ENCODE measurements at places on chromosomes 5 and 9. TPM values are rescaled to one million over a fixed set of nuclear protein-coding genes. Genes with fewer than 3 reads are reported as not detected.

- DNase-seq = no peak
These were observed 357.8 kb downstream of the TMEM167A start for GRCh38 chr5:82719368-82719767.

DNA sequence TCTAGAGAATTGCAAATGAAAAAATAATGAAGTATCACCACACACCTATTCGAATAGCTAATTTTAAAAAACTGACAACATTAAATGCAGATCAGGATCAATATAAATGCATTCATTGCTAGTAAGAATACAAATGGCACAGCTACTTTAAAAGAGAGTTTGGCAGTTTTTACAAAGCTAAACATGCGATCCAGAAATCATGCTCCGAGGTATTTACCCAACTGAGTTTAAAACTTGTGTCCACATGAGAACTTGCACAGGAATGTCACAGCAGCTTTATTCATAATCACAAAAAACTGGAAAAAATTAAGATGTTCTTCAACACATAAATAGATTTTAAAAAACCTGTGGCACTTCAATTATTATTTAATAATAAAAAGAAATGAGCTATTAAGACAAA, 345.5 kb upstream of the TRPC7 start:
- DNase-seq = no peak

DNA sequence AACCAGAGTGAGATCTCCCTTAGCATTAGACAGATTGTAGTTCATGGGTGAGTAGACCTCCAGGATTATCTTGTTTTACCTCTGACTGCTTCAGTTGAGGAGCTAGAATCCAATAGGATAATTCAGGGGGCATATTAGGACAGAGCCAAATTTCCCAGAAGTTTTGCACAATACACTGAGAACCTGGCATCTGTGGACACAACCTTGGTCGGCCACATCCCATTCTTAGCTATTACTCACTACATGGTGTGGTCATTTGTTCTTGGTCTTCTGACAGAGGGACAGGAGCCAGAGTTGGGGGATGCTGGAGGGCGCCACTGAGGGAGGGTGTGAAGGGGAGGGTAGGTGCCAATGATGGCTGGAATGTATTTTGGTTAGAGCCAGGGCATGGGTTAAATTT, 66.6 kb downstream of the NPR3 start:
- no peak for DNase-seq

DNA sequence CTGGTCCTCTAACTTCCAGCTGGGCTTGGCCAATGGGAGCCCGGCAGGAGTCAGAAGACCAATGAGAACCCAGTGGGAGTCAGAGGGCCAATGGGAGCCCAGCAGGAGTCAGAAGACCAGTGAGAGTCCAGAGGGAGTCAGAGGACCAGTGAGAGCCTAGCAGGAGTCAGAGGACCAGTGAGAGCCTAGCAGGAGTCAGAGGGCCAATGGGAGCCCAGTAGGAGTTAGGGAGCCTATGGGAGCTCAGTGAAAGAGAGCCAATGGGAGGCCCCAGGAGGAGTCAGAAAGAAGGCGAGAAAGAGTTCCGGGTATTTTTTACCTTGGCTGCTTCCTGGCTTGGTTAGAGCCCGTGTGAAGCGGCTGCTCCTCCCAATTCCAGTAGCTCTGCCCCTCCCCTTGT, 191.0 kb downstream of the GABBR2 start:
- no peak for DNase-seq

DNA sequence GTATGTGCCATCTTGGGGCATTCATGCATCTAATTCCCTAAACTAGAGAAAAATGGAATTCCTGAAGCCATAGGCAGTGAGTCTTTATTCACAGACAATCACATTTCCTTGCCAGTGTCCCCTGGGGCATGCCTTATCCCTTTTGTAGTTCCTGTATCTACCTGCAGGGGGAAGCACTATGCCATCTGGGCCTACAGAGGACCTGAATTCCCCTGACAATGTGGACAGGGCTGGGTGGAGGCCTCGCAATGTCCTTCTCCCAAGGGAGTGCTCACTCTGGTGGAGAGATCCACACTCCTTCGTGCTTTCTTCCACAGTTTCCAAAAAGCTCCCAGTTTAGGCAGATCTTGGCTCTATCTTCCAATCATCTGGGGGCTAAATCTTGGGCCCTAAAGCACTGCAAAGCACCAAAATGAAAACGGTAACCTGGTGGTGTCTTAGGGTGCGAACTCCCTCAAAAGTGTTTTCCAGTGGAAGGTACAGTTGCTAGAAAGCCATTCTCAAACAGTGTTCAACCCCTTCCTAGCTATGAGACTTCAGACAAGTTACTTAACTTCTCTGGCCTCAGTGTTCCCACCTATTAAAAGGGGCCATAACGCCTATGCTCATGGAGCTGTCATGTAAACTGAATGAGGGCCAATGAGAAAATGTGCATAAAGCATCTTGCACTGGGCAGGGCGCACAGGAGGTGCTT, 17.5 kb downstream of the WHRN start:
- DNase-seq = peak; percentile 21

DNA sequence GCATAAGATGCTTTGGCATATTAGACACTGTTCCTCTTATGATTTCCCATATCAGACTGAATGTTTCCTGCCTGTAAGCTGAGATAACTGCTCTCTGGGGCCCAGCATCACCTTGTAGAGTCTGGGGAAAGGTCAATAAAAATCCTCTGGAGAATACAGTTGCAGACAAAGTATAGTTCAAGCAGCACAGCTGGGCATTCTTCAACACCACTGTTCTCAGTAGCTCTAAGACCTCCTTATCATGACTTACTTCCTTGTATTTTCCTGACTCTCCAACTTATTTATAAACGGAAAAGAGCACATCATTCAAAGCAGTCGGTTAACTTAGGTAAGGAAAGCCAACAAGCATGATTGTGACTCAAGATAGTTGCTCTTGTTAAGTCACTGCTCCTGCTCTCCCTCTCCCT, 208.7 kb upstream of the RASEF start:
- no peak for DNase-seq

CDC20B gene
- not detected for polyA plus RNA-seq

SLC27A6 gene
- 0.04 TPM for polyA plus RNA-seq

Measured in AG04450 (cell line).